ENCODE measurements at places on chromosomes 16 and 17. TPM values are rescaled to one million over a fixed set of nuclear protein-coding genes. Genes with fewer than 3 reads are reported as not detected.

Gene CTNS
- polyA plus RNA-seq: 20.3 TPM

Gene CACNG1
- polyA plus RNA-seq: 0.09 TPM

Gene PITPNM3
- 2.2 TPM for polyA plus RNA-seq

Gene PIGQ
- polyA plus RNA-seq: 25.2 TPM

Gene NPIPA3
- 0.94 TPM for polyA plus RNA-seq

Gene PAFAH1B1
- polyA plus RNA-seq: 132 TPM

Gene ELMO3
- 1.4 TPM for polyA plus RNA-seq

Gene FMNL1
- polyA plus RNA-seq: 43.9 TPM

Gene KLHL10
- polyA plus RNA-seq: 0.12 TPM

Gene HBA2
- not detected for polyA plus RNA-seq

Gene HBA1
- polyA plus RNA-seq: 1.3 TPM

Gene NPIPB9
- 2.1 TPM for polyA plus RNA-seq

Gene HEATR3
- polyA plus RNA-seq: 21.2 TPM

- DNase-seq: no peak
These were observed 76.1 kb upstream of the CDH5 start for GRCh38 chr16:66290431-66290830.

- DNase-seq: no peak
These were observed 8.1 kb downstream of the CYGB start for GRCh38 chr17:76529224-76530094.

DNA sequence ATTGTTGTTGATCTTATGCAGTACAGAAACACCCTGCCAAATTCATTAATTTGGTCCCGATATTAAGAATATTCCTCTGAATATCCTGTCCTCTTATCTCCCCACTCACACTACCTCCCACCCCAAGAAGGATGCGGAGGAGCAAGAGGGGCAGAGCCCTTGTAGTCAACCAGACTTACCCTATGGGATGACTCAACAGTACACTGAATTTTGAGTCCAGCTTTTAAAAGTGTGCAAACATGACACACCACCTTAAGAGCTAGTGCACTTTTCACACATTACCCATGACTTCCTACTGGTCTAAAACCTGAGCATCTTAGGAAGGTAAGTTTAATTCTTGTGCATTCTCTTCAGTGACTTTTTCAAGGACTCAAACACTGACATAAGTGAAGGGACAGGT is 9.5 kb downstream of the USP22 start:
- DNase-seq: no peak

DNA sequence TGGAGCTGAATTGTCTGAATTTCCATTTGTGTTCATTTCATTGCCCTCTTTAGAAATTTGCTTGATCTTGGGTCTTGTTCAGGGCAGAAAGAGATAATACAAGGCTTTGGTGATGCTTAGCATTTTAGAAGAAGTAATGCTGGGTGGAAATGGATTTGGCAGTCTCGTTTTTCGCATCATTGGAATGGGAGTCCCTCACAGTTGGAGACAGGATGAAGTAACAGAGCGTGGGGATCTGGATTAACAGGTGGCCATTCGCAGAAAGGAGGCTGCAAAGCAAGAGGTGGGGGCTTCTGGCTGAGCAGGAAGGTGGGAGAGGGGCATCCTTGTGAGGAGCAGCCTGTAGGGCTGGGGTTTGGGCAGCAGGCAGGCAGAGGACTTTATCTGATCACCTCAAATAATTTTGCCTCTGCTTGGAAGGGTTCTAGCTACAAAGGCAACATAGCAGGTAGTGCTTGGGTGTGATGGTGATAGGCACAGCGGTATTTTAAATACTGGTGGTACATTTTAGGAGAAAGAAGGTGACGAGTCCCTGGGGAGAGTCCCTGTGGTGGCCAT is 17.0 kb downstream of the KSR1 start:
- DNase-seq: no peak

DNA sequence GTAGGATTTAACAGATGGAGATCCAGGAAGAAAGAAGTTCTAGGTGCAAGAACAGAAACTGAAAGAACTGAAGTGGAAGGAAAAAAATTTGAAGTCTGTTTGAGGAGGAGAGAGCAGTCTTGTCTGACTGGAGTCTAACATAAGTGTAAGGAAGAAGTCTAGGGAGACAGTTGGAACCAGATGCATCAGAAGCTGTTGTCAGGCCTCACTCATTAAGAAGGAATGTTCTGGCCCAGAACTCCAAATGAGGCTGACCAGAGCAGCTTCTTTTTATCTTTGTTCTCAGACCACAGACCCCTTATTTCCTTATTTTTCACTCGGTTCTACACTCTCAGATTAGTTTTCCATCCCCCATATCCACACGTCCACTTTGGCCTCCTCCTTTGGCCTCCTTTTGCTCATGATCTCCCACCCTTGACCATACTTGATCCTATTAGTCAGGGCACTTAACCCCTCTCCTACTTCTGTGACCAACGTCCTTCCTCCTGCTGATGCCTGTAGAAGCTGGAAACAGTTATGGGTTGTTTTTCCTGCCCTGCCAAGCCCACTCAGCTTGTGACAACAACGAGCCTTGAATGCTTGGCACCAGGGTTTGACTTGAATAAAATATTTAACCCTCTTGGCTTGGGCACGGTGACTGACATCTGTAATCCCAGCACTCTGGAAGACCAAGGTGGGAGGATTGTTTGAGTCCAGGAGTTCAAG is 7.0 kb upstream of the MYH2 start:
- DNase-seq: no peak

- DNase-seq: no peak
These were observed 4.7 kb upstream of the CHMP6 start for GRCh38 chr17:80986816-80987475.

DNA sequence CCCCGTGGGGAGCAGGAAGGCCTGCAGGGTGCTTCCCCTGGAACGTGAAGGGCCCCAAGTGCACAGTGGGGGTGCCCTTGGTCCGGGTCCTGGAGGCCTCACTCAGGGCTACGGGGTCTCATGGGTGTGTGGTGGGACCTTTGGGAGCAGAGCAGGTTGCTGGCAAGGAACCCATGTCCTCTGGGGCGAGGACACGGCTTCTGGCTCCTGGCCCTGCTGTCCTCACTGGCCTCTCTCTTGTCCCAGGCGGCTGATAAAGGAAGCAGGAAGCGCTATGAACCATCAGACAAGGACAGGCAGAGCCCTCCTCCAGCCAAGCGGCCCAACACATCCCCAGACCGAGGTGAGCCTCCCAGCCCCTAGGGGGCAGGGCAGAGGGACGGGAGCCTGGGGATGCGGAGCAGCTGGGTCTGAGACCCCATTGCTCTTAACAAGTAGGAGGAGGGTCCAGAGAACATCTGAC is 9.8 kb upstream of the IL17C start:
- DNase-seq: no peak

- no peak for DNase-seq
These were observed 16.8 kb downstream of the BMERB1 start for GRCh38 chr16:15451098-15451731.

GRCh38 chr17:21476867-21477266 is 100.7 kb downstream of the KCNJ12 start:
- DNase-seq: no peak

DNA sequence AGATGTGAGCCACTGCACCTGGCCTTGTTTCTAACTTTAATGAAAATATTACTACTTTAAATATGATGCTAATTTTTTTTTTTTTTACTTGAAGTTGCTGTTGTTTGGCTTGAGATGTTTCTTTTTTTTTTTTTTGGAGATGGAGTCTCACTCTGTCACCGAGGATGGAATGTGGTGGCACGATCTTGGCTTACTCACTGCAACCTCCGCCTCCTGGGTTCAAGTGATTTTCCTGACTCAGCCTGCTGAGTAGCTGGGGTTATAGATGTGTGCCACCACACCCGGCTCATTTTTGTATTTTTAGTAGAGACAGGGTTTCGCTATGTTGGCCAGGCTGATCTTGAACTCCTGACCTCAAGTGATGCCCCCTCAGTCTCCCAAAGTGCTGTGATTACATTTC is 23.6 kb downstream of the IGSF6 start:
- DNase-seq: no peak

- no peak for DNase-seq
These were observed 11.4 kb downstream of the CNP start for GRCh38 chr17:41977991-41978390.

DNA sequence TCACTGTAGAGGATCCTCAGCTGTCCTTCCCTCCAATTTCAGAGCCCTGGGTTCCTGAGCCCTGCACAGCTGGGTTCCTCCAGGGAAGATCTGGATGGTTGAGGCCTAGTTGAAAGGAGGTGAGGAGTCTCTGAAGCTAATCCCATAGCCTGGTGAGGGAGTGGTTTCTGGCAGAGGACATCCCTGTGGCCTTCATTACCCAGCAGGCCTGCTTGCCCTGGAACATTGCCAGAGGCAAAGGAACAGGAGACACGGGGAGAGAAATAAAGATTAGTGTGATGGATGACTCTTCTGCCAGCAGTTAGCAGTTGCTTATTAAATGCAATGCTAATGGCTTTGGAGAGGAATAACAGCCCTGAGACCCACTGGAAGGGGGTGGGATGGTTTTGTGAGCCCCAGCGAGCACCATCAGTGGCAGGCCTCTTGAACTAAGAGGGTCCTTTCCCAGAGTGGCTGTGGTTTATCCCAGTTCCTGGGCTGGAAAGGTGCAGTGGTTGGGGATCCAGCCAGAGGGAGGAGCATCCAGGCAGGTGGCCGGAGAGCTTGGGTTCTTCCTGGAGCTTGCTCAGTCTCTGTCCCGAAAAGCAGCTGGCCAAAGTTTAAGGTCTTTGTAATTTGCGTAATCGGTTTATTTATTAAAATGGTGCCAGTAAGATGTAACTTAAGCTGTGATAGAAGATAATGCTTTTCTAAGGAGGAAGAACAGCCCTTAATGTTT is 209.7 kb downstream of the CCDC182 start:
- peak; percentile 52 for DNase-seq

DNA sequence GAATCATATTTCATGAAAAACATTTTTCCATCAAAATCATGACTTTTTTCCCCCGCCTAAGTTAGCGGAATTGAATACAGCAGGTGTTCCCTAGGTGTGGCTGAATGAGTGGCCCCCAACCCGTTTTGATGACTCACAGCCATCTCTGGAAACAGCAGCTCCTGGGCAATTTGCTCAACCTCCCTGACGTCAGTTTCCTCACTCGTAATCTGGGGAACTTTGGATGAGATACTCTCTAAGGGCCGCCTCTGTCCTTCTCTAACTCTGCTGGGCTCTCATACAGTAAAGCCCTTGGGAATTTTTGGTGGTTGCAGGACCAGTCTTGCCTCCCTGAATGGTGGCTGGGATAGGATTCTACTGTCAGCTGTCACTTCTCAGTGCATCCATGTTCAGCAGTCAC is 11.6 kb upstream of the NTN1 start:
- no peak for DNase-seq

DNA sequence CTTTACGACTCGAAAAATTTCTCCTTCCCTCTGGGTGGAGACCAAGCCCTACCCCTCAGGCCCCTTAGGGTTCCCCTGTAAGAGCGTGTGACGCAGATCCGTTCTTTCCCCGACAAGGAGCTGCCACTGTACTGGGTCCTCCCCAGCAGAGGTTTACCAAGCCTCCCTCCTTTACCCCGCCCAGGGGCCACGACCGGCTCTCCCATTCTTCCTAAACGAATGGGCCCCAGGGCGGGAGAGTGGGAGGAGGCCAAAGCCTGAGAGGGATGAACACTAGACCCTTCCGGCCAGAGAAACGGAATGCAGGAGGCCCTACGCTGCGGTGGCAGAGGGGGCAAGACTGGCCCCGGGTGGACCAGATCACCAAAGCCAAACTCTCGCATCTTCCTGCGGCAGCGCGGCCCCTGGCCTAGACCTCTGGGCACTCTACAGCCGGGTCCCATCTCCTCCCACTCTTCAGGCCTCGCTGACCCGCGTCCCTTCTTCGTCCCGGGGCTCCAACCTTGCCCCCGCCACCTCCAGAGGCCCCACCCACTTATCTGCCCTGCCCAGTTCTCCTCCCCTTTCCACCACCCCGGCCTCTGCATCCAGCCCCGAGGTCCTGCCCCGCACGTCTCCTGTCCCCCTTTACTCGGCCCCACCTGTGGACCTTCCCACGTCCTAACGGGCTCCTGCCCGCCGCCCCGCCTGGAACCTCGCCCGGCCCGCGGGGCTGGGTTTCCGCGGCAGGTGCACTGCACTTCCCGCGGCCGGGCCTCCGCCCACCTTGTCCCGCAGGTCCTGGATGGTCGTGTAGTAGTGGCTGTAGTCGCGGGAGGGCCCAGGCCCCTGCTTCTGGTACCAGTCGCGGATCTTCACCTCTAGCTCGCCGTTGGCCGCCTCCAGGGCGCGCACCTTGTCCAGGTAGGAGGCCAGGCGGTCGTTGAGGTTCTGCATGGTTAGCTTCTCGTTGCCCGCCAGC is 765 bp downstream of the KRT19 start:
- no peak for DNase-seq

- DNase-seq: no peak
These were observed 9.5 kb upstream of the B4GALNT2 start for GRCh38 chr17:49123061-49123460.

DNA sequence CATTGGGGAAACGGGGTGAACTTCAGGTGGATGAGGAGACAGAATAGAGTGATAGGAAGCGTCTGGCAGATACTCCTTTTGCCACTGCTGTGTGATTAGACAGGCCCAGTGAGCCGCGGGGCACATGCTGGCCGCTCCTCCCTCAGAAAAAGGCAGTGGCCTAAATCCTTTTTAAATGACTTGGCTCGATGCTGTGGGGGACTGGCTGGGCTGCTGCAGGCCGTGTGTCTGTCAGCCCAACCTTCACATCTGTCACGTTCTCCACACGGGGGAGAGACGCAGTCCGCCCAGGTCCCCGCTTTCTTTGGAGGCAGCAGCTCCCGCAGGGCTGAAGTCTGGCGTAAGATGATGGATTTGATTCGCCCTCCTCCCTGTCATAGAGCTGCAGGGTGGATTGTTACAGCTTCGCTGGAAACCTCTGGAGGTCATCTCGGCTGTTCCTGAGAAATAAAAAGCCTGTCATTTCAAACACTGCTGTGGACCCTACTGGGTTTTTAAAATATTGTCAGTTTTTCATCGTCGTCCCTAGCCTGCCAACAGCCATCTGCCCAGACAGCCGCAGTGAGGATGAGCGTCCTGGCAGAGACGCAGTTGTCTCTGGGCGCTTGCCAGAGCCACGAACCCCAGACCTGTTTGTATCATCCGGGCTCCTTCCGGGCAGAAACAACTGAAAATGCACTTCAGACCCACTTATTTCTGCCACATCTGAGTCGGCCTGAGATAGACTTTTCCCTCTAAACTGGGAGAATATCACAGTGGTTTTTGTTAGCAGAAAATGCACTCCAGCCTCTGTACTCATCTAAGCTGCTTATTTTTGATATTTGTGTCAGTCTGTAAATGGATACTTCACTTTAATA is 7.0 kb upstream of the TMEM235 start:
- DNase-seq: no peak

All from A549 (cell line).